ENCODE measurements at places on chromosomes 7 and 10. TPM values are rescaled to one million over a fixed set of nuclear protein-coding genes. Genes with fewer than 3 reads are reported as not detected.

Gene LZTS2
- 20.3 TPM for total RNA-seq

Gene CCZ1
- total RNA-seq: 118 TPM

Gene GNG11
- 265 TPM for total RNA-seq

Gene SLC25A13
- total RNA-seq: 37.5 TPM

GRCh38 chr10:7763929-7764328, 23.9 kb downstream of the KIN start:
- DNase-seq: no peak

GRCh38 chr7:65972976-65973375, 9.0 kb downstream of the GUSB start:
- DNase-seq: no peak

Gene HBP1
- total RNA-seq: 102 TPM

DNA sequence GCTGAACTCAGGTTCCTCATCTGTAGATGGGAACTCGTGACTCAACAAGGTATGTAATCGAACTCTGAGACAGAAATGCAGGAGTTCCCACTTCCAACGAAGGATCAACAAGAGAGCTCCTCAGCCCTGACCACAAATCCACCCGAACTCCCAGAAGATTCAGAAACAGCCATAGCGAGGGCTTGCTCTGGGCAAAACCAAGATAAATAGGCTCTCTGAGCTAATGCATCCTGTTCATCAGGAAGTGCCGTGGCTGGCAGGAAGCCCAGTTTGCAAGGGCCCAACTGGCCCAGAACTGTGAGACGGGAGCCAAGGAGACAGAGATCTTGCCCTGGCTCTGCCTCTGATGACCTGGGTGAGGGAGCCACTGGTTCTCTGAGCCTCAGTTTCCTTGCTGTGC, 141.7 kb upstream of the PFKP start:
- peak; percentile 86 for DNase-seq

Gene COL26A1
- total RNA-seq: 0.29 TPM

DNA sequence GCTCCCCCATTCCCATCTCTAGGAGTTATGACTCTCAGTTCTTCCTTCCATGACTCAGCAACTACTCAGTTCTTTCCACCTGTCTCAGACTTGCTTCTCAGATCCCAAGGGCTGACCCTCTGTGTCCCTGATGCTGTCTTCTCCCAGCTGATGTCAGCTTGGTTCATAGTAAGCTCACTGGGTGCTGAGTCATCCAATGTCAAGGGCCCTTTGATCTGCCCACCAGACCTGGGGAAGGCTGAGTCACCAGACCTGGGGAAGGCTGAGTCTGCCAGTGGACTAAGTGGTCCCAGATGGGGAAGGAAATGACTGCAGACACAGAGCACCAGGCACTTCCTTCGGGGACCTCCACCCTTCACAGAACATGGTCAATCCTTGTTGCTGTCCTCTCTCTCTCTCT, 76.1 kb upstream of the ZEB1 start:
- DNase-seq: peak; percentile 100

Gene GPNMB
- 146 TPM for total RNA-seq

Gene LGI1
- total RNA-seq: not detected

Gene PNLIPRP3
- not detected for total RNA-seq

Data from RPMI7951 (cell line).